ENCODE measurements at places on chromosomes 4 and X.

DNA sequence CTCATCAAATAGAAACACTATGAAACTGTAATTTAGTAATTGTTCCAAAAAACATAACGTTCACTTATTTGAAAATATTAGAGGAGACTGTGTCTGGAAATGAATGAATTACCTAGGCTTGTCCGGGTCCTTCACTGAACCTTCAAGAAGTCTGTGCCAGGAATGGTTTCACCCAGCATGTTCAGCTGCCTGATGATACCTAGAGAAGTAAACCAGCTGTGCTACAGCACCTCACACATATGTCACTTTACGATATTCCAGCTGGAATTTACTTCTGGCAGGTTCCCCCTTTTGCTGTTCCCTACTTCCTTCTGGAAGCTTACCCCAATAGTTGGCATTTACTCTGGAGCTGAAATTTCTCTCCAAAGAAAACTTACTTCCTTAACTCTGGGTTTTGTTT is 906.5 kb downstream of the FAT4 start:
- DNase-seq = no peak

- DNase-seq = no peak
Measured at GRCh38 chr4:64360664-64361398, 48.4 kb downstream of the TECRL start.

GRCh38 chr4:4416981-4417380 is 30.1 kb downstream of the NSG1 start:
- no peak for DNase-seq

- peak; percentile 22 for DNase-seq
Measured at GRCh38 chr4:104693601-104694201, 199.0 kb upstream of the CXXC4 start.

GRCh38 chrX:7054219-7055216 is 93.0 kb upstream of the STS start:
- no peak for DNase-seq

DNA sequence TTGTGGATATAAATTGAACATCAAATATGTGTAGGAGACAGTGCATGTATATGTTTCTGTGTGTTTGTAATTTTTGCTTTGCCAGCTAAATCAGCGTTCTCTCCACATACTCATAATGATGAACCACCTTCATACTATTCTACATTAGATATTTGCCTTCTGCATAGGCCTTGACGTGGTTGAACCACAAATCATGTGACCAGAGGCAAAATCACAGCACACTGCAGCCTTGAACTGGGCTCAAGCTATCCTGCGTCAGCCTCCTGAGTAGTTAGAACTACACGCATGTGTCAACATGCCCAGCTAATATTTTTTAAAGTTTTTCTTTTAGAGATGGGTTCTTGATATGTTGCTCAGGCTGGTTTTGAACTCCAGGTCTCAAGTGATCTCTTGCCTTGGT is 9.5 kb downstream of the UBQLN2 start:
- no peak for DNase-seq

GRCh38 chr4:53538756-53539155 is 52.5 kb downstream of the LNX1 start:
- no peak for DNase-seq

- DNase-seq = no peak
Measured at GRCh38 chr4:80420638-80421037, 85.1 kb downstream of the CFAP299 start.

DNA sequence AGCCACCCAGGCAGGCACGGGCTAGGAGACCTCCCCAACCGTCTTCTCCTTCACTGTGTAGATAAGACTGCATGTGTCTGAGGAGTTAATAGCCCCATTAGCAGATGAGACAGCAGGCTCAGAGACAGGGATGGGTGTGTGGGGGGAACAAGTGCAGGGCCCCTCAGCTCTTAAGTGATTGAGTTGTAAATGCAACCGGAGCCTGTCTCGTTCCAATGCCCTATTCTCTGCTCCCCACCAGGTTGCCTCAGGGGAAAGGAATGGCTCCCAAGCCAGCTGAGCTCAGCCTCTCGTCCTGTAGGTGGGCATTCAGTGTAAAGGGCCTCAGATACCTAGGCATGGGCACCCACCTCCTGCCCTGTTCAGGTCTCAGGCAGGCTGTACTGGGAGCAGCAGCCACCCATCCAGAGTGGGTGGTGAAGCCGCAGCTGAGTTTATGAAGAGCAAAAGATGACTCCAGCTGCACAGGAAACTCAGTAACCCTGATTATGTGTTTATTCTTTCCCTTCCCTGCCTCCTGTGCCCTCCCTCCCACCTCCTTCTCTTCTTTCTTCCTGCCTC is 87.3 kb downstream of the PJA1 start:
- DNase-seq = no peak

- no peak for DNase-seq
Measured at GRCh38 chr4:151098979-151099228, 524 bp upstream of the RPS3A start.

- no peak for DNase-seq
Measured at GRCh38 chr4:173932701-173933100, 350.8 kb downstream of the FBXO8 start.

DNA sequence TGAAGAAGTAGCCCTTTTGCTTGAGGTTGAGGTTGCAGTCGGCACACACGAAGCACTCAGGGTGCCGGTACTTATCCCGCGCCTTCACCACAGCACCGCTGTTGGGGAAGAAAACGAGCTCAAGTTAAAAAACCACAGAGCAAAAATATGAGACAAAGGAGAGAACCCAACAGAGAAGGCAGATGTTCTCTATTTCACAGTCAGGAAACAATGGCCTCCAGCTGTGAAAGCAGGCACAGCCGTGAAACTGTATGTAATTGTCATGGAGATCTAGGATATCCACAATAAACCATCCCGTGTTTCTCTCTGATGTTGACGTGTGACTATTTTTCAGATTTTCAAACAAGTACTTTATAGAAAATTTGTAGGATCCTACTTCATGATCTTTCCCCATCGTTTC is 30.9 kb upstream of the CCDC110 start:
- DNase-seq = no peak

GRCh38 chrX:73214426-73215094 is at the start of gene NAP1L2:
Gene NAP1L2, minus strand, starts transcription at chrX:73214851. Its CDS starts 359 bp downstream, at chrX:73214492.
- peak; percentile 3 for DNase-seq

DNA sequence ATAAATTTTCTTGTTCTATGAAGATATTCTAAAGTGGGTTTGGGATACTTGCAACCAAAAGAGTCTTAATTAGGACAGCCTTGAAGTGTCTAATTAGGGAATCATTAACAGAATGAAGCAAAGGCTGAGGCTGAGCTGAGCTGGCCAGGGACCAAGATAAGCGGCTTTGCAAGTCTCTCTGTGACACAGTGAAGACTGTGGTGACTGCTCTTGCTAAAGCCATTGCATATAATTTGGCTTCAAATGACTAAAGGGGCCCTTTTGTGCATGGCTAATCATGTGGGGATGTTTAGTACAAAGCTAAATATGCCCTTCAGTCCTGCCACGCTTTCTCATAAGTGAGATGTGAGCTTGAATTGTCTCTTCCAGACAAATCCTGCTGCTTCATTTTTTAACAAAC is 31.2 kb upstream of the GYPA start:
- no peak for DNase-seq

DNA sequence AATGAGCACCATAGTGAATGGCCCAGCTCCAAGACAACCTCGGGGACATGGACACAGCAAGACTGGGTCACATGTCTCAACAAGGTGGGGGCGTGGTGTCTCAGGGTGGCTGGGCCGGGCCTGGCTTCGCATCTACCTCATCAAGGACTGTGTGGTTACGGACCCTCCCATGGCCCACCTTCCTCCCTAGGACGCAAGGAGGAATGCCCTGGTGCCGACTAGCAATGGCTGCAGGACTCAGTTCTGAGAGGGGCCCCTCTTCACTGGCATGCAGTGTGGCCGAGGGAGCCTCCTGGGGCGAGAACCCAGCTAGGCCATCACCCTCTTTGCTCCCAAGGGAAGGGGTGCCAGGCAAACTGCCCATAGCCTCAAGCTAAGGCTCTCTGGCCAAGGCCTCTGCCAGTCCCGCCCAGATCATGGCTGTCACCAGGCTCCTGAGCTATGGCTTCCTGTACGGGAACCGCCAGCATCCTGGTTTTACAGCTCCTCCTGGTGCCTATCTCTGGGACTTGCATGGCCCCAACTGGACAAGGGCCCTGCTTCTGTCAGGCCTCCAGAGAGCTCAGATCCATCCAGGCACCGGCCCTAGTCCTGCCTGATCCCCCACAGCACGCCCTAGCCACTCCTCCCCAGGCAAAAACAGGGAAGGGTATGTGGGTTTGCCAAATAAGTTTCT is 218.0 kb upstream of the AGTR2 start:
- no peak for DNase-seq

GRCh38 chr4:140090215-140090731 is 63.7 kb downstream of the MAML3 start:
- no peak for DNase-seq

DNA sequence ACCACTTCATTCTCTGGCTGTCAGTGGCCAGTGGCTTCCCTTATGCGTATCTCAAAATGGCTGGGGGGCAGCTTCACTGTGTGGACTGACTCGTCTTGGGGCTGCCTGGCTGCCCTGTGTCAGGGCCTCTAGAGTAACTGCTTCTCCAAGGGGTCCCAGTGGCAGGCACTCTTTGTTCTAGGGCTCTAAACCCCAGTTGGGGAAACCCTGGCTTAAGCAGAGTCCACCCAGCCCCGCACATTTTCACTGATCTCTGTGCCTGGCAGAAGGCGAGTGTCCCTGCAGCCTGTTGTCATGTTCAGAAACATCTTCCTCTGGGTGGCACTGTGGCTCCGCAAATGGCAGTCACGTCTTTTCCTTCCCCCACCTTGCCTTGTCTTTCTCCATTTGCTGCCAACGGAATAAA is 59.7 kb downstream of the NBDY start:
- peak; percentile 79 for DNase-seq

DNA sequence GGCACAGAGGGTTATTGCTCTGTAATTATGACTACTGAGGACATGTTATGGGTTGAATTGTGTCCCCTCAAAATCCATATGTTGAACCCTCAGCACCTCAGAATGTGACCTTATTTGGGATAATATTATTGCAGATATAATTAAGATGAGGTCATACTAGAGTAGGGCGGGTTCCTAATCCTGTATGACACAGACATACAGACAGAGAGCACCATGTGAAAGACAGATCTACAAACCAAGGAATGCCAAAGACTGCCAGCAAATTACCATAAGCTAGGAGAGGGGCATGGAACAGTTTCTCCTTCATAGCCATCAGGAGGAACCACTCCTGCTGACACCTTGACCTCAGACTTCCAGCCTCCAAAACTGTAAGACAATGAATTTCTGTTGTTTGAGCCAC is 115.2 kb upstream of the OTUD4 start:
- no peak for DNase-seq

- DNase-seq = no peak
Measured at GRCh38 chr4:47210828-47211227, 179.5 kb downstream of the GABRB1 start.

GRCh38 chrX:154443479-154443910 is 446 bp upstream of the FAM50A start:
- DNase-seq = no peak

- peak; percentile 84 for DNase-seq
Measured at GRCh38 chrX:102976286-102976685, 39.2 kb downstream of the RAB40AL start.

- DNase-seq = no peak
Measured at GRCh38 chr4:10917566-10917965, 233.0 kb upstream of the CLNK start.

- DNase-seq = no peak
Measured at GRCh38 chr4:182819751-182820150, 97.4 kb downstream of the DCTD start.

DNA sequence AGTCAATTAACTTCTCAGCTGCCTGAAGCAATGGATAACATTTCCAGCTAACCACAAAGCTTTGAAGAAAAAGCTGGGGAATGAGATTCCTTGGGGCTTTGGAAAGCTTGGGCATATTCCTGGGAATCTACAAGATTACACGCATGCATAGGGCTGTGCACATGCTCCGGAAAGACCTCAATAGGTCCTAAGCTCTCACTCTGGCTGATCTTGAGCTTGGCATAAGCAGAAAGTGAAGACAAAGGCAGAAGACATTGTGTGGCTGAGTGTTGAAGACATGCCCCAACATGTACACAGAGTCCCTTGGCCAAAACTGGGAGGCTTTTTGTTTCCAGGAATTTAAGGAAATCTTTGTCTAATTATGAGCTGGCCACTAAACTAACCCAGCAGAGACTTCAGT is 31.2 kb downstream of the ATG4A start:
- no peak for DNase-seq

DNA sequence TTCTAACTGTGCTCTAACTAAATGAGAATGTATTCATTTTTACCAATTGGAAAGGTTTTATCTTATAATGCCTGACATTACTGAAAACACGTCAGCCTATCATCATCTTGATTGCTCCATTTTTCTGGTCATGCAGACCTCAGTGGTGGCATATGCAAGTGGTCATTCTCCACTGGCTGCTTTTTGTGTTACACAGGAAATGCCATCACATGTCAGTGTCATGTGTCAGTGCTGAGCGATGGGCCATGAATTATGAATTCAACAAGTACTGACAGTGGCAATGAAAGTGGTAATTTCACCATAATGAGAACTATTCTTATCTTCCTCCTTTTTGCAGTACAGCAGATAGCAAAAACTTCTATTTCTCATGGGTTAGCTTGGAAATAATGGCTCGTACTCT is 190.5 kb downstream of the PACRGL start:
- DNase-seq = no peak

- no peak for DNase-seq
Measured at GRCh38 chr4:1648962-1649361, 35.2 kb downstream of the FAM53A start.

GRCh38 chrX:136779346-136779781 is 1.4 kb downstream of the ARHGEF6 start:
- DNase-seq = peak; percentile 88

- DNase-seq = no peak
Measured at GRCh38 chr4:181966104-181966551, 277.1 kb upstream of the TENM3 start.

GRCh38 chr4:147782087-147782781 is 50.3 kb downstream of the ARHGAP10 start:
- DNase-seq = no peak

GRCh38 chrX:99507768-99508167 is 902.3 kb downstream of the PCDH19 start:
- DNase-seq = no peak

DNA sequence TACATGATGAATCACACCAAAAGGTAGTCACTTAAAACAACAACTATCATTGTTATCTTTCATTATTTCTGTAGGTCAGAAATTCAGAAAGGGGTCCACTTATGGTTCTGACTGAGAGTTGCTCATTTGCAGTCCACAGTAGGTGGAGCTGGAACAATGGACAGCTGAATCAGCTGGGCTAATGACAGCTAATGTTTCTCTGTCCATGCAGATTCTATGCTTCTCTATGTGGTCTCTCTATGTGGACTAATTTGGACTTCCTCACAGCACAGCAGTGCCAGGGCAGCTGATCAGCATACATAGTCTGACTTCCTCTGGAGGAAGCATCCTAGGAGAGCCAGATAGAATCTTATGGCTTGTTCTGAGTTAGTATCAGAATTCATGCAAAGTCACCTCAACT is 131.7 kb upstream of the INTU start:
- DNase-seq = no peak

Data from NB4 (cell line).